ENCODE measurements at places on chromosomes 2 and 18. TPM values are rescaled to one million over a fixed set of nuclear protein-coding genes. Genes with fewer than 3 reads are reported as not detected.

Gene EHBP1
- total RNA-seq, result 41.1 TPM

Gene TET3
- total RNA-seq, result 5.5 TPM

Gene RANBP2
- total RNA-seq, result 45.8 TPM

Gene LMAN1
- 71.9 TPM for total RNA-seq

Gene MSTN
- 26.2 TPM for total RNA-seq

Gene SERPINB2
- 0.27 TPM for total RNA-seq

Gene COL4A4
- 0.13 TPM for total RNA-seq

Gene SNTG2
- total RNA-seq, result 0.31 TPM

Gene IL1R2
- 0.18 TPM for total RNA-seq

Gene DCDC2C
- total RNA-seq, result 0.18 TPM

Gene TRPM8
- total RNA-seq, result not detected

Gene ACTG2
- total RNA-seq, result 1.3 TPM

Gene RSAD2
- 3.3 TPM for total RNA-seq

Gene POMC
- total RNA-seq, result 3.5 TPM

Measured in muscle of leg (tissue), 16 donors.